CD4-positive, alpha-beta T cell (primary cell): ENCODE measurements at places on chromosomes 3 and 15.

GRCh38 chr15:63992300-63992699 lies 54.0 kb downstream of the DAPK2 start:
- no peak for DNase-seq

GRCh38 chr3:23659840-23660430 lies 145.8 kb upstream of the UBE2E1 start:
- no peak for DNase-seq

GRCh38 chr3:104916971-104917370 lies 449.7 kb upstream of the ALCAM start:
- DNase-seq, result no peak

DNA sequence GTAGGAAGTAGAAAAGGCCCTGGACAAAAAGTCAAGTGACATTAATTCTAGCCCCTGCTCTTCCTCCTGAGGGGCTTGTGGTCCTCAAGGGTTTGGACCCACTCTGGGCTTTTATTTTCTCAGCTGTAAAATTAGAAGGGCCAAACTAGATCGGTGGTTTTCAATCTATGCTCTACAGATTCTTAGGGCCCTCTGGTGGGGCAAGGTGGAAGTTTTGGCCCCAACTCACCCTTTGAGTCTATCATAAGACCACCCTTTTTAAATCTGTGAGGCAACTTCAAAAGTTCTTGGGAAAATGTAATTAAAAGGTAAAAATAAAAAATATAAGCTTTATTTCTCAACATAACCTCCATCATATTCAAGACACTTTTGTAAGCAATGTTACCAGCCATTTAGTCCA lies 25.6 kb upstream of the CFAP161 start:
- DNase-seq, result no peak

DNA sequence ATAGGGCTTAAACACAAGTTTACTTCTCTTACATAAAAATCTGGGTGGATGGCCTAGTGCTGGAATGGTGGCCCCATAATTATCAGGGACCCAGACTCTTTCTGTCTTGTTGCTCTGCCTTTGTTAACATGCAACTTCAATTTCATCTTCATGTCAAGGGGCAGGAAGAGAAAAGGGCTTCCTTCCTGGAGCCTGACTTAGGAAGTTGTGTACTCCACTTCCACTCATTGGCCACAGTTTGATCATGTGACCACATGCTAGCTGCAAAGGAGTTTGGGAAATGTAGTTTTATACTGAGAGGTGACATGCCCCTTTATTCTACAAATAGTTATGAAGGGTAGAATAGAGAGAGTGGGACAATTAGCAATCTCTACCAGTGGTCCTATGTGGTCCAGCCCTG lies 39.3 kb downstream of the RHCG start:
- no peak for DNase-seq

DNA sequence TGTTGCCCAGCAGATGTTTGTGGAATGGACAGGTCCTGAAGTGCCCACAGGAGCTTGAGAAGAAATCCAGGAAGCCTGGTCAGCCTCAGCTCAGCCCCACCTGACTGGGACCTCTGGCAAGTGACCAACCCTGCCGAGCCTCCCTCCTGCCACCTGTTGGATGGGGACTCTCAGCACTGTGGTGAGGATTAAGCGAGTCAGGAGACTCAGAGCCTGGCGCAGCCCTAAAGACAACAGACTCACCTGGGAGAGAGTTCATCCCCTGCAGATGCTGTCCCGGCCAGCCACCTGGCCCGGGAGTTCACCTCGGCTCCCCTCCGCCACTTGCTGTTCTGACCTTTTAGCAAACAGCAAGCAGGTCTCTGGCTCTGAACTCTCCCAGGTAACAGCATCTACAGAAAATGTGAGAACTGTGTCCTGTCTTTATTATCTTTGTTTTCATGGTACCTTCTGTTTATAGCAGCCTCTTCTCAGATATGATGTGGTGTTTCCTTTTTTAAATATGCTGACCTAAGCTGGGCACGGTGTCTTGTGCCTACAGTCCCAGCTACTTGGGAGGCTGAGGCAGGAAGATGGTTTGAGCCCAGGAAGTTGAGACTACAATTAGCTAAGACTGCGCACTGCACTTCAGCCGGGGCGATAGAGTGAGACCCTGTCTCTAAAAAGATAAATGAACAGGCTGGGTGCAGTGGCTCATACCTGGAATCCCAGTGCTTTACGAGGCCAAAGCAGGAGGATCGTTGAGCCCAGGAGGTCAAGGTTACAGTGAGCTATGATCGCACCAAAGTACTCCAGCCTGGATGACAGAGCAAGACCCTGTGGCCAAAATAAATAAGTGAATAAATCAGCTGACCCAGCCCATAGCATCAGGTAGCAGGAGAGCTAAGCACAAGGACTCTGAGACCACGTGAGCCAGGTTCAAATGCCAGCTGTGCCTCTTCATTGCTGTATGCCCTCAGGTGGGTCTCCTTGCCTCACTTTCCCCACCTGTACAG lies 32.4 kb upstream of the SLC6A6 start:
- no peak for DNase-seq

GRCh38 chr15:25183581-25184251 lies 228.9 kb downstream of the SNRPN start:
- no peak for DNase-seq

GRCh38 chr15:63931556-63931955 lies 97.8 kb upstream of the HERC1 start:
- DNase-seq, result no peak

GRCh38 chr15:66847565-66847991 lies 145.5 kb downstream of the SMAD6 start:
- DNase-seq, result no peak

- no peak for DNase-seq
These were observed 295.0 kb upstream of the RORA start for GRCh38 chr15:61524086-61524485.

- DNase-seq, result no peak
These were observed 11.3 kb upstream of the NMNAT3 start for GRCh38 chr3:139689122-139689521.

DNA sequence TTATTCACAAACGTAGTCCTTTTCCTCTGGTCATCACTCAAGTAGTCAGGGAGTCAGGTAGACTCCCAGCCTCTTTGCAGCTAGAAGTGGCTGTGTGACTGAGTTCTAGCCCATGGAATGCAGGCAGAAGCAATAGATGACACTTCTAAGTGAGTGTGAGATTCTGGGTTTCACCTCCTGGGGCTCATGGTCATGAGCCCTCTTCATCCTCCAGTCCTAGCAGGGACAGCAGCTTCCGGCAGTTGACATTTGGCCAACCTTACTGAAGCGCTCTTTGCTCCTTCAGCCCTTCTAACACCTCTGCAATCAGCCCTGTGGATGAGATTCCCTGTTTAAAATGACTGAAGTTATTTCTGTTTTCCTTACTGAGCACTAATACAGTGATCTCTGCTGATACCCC lies 21.8 kb downstream of the SLC12A8 start:
- DNase-seq, result no peak

GRCh38 chr3:196778755-196779154 lies 39.1 kb downstream of the PAK2 start:
- no peak for DNase-seq

DNA sequence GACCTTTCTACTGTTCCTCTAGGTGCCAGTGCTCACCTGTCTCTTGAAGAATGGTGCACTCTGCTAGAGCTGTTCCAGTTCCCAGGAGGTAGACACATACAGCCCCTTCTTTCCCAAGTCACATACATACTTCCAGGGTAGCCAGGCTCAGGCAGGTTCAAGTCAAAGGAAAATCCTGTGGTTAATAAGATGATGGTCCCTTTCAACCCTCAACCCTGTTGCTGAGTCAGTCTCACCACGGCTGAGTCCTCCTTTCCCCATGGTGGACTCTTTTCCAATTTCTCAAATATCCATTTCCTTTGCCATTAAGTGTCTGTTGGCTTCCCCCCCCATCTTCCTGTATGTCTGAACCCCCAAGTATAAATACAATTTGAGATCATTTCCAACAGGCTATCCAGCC lies 56.1 kb upstream of the ACAN start:
- no peak for DNase-seq

GRCh38 chr15:99718421-99718820 lies 14.8 kb downstream of the LYSMD4 start:
- no peak for DNase-seq

- DNase-seq, result no peak
These were observed 19.1 kb upstream of the LAMP3 start for GRCh38 chr3:183181606-183182005.

- no peak for DNase-seq
These were observed 134.1 kb upstream of the PLSCR5 start for GRCh38 chr3:146739203-146739671.

DNA sequence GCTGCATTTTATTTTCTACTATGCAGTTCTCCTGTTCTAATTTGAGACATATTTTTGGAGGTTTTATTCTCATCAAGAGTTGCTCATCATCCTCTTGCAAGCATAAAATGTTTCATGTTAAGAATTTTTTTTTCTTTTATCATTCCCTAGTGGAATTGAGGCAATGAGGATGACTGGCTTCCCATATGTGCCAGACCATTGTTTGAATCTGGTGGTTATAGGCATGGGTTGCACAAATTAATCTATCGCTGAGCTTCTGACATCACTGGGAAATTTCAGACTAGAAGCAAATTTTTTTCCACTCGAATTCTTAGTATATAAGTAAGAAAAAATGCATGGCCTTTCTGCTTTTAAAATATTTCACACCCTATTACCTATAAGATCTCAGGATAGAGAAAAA lies 279.1 kb upstream of the PLSCR5 start:
- no peak for DNase-seq

DNA sequence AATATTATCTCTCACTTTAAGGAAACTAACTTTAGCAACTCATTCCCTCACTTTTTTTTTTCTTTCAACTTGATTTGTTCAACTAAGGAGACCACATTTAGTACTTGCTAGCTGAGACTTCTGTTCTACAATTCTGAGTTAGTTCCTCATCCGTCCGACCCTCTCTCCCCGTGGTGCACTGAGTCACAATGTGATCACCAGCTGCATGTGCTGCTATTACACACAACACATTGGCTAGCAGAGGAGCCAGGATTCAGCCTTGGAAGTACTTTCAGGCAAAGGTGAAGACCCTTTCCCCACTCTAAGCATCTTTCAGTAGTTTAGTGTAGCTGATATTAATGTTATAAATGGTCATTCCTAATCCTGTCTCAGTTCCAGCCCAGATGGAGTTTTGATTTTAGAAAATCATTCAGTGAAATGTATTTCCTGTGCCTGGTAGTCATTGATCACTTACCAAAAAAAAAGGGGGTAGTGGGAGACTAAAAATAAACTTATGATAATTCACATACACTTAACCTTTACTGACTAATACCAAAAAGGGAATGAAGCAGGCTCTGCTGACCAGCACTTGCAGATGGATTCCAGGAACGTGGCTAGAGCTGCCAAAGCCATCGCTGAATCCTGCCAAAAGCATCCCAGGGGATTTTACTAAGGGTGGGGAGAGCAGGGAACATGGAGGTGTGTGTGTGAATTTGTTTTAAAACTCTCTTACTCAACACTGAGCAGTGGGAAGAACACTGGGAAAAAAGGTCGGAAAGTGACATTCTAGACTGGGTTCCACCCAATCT lies 424.8 kb downstream of the LPP start:
- DNase-seq, result no peak

GRCh38 chr3:69292185-69292584 lies 93.7 kb downstream of the FRMD4B start:
- DNase-seq, result no peak

- DNase-seq, result peak; percentile 42
These were observed at the start of gene SMAD3 for GRCh38 chr15:67065531-67066005. SMAD3 (plus strand) TSS chr15:67065602; CDS start chr15:67066155, 553 bp downstream.

DNA sequence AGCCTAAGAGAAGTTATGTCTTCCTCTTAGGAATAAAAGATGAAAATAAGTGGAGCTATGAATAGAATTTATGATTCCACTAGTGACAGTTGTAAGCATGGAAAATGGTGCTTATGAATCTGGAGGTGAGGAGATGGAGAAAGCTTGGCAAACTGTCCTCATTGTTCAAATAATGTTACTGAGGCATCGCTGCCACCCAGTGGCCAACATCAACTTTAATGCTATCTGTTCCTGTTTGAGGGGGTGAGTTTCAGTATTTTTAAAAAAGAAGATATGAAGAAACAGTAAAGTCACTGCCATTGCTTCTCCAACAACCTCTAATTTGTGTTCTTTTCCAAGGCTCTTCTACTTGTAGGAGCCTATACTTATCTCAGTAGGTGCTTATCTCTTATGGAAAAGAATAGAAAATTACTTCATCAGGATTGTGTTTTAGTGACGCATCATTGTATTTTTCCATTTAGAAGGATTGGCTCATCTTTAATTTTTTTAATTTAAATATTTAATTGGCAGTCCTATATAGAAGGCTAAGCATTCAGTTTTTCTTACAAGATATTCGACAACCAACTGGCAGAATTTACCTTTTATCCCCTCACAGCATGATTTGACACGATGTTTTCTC lies 260.4 kb upstream of the P2RY1 start:
- peak; percentile 35 for DNase-seq

DNA sequence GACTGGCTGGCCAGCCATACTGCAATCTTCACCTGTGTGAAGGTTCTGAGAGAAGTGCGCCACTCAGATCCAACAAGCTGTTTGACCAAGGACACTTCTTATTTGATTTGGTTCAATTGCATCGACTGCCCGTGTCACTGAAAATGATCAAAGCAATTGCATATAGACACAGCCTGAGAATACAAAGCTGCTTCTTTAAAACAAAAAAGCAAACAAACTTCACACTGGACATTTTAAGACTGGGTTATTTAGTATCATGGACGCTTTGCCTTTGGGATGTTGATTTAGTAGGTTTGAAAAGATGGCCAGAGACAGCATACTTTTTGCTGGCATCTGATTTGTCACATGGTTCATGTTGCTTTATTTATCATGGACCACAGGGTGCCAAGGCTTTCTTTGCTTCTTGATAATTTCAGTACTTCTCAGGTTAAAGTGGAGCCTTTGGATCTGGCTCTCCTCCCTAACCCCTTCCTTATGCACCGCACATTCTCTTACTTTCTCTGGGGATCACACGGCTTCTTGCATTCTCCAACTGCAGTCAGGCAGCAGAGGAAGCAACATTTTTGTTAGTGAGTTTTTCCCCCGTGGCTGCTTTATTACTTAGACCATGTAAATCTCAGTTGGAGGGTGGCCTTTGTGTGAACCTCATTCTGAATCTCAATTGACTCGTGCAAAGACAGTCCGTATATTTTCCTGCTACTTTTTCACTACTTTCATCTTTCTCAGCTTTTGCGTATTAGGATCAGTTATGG lies 151.0 kb downstream of the CD47 start:
- DNase-seq, result no peak

DNA sequence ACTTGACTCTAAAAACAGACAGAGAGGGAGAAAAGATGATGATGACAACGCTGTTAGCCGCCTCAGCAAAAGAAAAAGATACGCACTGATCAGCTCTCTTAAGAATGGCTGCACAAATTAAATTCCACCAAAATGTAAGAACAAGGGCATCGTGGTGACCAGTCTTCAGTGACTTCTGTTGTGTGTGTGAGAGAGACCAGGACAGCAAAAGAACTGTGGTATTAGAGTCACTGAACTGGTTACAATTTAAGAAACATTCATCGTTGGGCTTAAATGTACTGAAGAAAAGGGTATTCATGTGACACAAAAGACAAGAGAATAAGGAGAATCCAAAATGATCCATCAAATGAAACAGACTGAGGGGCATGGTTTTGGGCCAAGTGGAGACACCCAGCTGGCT lies 86.5 kb downstream of the SUCLG2 start:
- DNase-seq, result no peak
